Suppressor macrophage (primary cell): ENCODE measurements at places on chromosomes 11 and 22.

- no peak for DNase-seq
Observed at GRCh38 chr11:78691215-78691614, 116.6 kb upstream of the NARS2 start.

GRCh38 chr11:104772806-104773241 is 125.4 kb downstream of the CASP12 start:
- peak; percentile 42 for DNase-seq

DNA sequence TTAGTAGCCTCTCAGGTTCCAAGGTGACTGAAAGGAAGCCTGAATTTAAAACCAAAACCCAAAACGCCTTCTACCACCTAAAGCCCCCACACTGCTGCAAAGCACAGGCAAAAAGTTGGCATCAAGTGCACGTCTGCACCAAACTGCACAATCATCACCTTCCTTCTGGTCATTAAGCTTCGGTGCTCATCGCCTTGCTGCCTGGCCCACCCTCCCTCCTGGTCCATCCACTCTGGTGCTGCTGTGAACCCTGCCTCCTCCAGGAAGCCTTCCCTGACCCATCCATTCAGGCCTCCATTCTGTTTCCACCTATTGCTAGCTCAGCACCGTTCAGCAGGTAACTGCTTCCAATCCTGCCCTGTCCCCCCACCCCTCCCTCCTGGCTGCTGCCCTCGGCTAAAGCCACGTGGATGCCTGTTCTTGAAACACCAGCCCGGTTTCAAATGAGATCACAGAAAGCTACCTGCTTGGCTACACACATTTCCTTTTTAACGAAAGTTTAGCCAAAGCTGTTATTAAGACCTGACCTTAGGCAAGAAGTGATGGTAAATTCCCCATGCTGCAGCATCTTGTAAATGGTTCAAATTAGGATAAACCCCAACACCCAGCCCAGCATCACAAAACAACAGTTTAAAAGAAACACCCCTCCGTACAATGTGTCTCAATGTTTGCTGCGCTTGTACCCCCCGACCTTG is 53.8 kb upstream of the CD5 start:
- no peak for DNase-seq

DNA sequence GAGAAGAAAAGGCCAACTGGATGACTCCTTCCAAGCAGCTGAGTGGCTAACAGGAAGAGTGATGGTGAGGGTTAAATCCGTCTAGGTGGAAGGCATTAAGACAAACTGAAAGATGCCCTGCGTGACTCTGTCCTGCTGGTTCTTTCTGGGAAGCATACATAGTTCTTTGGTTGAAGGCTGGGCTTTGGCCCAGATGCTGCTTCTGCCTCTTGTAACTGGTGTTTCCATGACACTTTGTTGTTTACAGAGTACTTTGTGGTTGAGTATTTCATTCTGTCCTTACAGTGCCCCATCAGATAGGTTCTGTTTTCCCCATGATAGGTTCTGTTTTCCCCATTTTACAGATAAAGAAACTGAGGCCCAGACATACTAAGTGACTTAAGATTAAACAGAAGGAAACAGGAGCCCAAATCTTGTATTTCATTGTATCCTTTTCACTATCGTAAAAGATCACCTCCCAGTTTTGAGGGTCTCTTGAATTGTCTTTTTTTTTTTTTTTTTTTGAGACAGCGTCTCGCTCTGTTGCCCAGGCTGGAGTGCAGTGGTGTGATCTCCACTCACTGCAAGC is 124.3 kb upstream of the RASSF10 start:
- DNase-seq = no peak

- no peak for DNase-seq
Observed at GRCh38 chr11:117995472-117995871, 9.3 kb downstream of the IL10RA start.

- DNase-seq = no peak
Observed at GRCh38 chr11:129386795-129387397, 11.2 kb downstream of the BARX2 start.

- no peak for DNase-seq
Observed at GRCh38 chr11:69409812-69410645, 71.4 kb upstream of the LINC01488 start.

- no peak for DNase-seq
Observed at GRCh38 chr11:76604081-76604625, 66.4 kb downstream of the LRRC32 start.

GRCh38 chr11:13776134-13776815 is 107.8 kb downstream of the FAR1 start:
- peak; percentile 62 for DNase-seq

DNA sequence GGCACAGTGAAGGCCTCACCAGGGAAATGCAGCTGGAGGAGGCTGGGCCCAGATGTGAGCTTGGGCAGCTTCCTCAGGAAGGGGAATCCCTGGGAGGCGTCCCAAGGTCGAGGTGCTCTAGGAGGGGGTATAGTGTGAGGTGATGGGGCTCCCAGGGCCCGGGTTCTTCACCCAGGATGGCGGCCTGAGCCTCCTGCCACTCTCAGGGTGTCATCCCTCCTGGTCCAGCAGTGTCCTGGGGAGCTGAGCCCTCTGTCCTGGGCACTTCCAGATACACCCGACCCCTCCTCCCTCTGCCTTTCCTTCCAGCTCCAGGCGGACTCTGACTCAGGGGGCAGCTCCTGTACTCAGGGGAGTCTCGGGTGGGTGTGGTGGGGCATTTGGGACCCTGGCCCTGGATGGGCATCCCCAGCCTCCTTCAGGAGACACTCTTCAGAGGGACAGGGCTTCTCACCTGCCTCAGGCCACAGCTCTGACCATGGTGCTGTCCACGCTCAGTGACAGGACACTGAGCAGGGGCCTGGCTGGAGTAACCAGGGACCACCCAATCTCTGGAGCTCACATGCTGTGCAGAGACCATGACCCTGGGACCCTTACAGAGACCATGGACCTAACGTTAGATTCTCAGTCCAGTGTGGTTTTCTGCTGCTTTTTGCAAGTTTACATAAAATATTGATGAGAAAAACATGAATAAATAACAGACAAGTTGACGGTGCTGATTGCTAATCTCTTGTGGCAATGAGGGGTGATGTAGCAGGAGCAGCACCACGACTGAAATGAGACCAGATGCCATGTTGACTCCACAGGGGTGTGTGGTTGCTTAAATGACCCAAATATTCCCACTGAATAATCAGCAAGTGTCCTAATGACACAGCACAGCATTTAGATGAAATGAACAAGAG is 101.9 kb downstream of the GGTLC2 start:
- DNase-seq = no peak

GRCh38 chr11:2450321-2451041 is 5.7 kb downstream of the KCNQ1 start:
- no peak for DNase-seq

DNA sequence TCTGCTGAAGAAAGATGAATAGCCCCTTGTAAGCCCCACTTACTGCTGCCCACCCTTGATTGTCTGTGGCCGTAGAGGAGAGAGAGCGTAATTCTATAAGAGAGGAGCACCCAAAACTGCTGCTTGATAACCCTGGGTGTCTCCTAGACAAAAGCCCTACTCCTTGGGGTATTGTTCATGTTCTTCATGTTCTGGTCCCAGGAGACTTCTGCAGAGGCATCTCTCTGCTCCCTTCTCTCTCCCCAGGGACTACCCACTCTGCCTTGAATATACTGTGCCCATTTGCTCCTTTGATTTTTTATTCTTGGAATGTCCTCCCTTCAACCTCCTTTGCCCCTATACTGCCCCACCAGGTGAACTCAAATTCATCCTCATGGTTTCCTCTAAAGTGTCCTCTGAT is 417.8 kb upstream of the CADM1 start:
- DNase-seq = no peak

DNA sequence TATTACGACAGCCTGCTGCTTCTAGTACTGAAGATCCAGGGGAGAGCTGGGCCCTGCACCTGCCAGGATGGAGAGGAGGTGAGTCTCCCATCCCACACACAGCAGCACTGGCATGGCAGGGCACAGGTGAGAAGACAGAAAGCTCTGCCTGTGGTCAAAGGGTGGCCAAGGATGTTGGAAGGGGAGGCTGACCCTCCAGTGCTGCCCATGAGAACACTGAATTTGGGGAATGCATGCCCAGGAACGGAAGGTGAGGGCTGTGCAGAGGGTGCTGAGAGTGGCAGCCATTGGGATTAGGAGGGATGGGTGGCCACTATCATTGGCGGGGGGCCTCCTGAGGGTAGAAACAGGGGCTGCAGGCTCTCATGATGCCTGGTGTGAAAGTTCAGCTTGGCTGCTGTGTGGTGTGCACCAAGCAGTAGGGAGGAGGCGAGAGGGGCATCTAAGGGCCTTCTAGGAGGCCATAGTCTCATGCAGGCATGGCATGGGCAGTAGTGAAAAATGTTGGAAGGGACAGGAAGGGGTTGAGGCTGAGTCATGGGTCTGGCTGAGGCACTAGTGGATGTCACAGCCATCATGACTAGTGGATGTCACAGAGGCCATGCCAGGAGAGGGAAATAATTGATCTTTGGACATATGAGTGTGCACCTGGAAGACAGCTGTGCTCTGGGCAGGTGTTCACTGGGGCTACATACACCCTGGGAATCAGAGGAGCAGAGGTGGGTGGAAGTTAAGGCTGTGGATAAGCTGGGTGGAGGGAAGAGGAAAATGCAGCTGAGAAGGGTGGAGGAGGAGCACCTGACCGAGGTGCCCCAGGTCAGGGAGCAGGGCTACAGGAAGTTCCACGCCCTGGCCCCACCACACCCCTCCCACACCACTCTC is 2.5 kb upstream of the LRRC74B start:
- DNase-seq = no peak

DNA sequence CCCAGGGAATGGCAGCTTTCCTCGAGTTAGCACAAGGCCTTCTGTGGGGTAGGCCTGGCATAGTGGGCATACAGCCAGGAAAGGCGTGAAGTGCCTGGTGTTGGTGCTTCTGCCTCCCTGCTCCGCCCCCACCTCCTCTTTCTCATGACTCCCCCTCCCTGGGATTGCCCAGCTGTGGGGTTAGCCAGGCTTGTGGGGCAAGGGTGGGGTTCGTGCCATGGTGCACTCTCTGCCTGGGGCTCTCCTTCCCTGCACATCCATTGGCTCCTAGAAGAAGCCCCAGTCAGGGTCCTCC is 236.8 kb upstream of the NCAM1 start:
- no peak for DNase-seq

- no peak for DNase-seq
Observed at GRCh38 chr11:71458146-71459070, 5.4 kb downstream of the NADSYN1 start.

DNA sequence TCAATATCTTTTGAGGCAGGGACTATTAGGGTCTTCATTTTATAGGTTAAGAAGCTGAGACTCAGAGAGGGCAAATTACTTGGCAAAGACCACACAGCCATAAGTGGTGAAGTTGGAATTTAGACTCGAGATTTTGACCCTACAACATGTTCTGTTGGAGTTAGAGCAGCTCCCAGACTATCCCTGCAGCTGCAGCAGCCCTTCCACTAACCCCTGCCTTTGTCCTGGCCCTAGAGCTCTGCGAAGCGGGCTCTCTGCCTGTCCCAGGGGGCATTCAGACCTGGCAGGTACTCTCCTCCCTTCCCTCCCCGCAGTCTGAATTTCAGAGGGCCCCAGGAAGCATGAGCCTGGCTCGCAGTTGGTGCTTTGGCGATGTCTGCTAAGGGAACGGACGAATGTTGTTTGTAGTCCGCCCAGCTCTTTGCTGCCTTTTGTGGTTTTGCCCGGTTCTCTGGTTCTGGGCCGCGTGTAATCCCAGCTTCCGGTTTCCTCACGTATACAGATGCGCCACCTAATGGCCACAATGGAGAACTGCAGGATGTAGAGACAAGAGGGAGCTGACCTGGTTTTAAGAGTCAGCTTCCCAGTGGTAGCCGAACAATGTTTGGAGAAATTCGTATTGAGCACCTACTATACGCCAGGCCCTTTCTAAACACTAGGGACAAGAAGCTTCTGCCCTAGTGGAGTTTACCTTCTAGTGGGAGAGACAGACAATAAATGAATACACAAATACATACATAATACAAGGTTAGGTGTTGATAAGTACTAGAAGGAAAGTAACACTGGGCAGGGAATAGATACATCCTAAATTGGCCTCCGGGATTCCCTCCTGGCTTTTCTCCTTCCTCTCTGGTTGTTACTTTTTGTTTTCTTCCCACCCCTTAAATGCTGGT is 125.2 kb downstream of the ST3GAL4 start:
- peak; percentile 90 for DNase-seq

DNA sequence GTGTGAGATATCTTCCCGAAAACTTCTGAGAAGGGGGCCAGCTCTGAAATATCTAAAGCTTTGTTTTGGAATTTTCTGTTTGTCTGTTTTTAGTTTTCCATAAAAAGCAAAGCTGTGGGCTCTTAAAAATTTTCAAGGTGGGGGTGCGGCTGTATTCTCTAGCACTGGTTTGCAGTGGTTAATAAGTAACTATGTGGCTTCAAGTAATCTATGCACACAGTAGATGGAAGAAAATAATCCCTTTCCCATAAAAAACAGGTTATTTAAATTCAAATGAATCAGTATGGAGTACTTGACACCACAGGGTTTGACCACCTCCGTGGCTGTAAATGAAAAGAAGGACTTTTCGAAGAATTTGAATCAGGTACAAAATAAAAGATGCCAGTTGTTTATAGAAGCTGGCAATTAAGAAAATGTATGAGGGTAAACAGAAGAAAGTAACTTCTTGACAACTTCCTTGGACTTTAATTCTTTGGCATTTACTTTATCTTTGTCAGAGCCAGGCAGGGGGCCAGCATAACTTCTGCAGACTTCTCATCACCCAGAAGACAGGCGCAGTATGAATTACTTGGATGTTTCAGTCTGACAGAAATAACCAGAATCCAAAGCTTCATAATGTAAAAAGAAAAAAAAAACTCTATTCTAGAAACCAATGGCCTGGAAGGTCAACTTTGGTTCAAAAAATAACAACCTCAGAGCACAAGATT is 981.0 kb downstream of the DLG2 start:
- no peak for DNase-seq

DNA sequence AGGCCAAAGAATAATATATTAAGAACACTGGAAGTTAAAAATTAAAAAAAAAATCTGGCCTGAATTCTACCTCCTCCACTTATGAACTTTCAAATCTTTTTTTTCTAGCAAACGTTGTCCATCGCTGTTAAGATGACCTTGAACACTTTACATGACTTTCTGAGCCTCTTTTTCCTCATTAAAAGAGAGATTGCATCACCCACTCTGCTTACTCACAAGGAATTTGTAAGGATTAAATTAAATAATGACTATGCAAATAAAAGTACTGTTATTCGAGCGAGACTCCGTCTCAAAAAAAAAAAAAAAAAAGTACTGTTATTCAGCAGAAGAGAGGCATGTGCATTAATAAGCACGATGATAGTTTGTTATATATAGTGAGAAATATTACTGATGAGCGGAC is 285.1 kb upstream of the CCDC90B start:
- no peak for DNase-seq

GRCh38 chr11:71442880-71443279 is 5.3 kb downstream of the DHCR7 start:
- no peak for DNase-seq

GRCh38 chr11:62671608-62672389 is at the start of the genes LBHD1 and UQCC3:
Gene LBHD1, minus strand, starts transcription at chr11:62672267. Its CDS starts 2,236 bp downstream, at chr11:62670031.
Gene UQCC3, plus strand, starts transcription at chr11:62671673. Its CDS starts 73 bp downstream, at chr11:62671746.
- peak; percentile 88 for DNase-seq
